Activated CD4-positive, alpha-beta T cell treated with anti-CD3 and anti-CD28 coated beads, Interleukin-2, amount 10 ng/mL, durations not matched to agents 24 days and 14 days (primary cell): ENCODE measurements at places on chromosomes 7 and 10. TPM values are rescaled to one million over a fixed set of nuclear protein-coding genes. Genes with fewer than 3 reads are reported as not detected.

GRCh38 chr10:100742076-100742771 lies 3.2 kb upstream of the PAX2 start:
- H3K36me3 ChIP-seq = peaks cover 3% of the 10 kb centered on the region
- no peak for DNase-seq
- H3K4me1 ChIP-seq = peaks cover 21% of the 10 kb centered on the region
- no peak overlapping the region for H3K27ac ChIP-seq
- no peak overlapping the region for H3K4me3 ChIP-seq
- H3K27me3 ChIP-seq = peaks cover 90% of the 10 kb centered on the region

DNA sequence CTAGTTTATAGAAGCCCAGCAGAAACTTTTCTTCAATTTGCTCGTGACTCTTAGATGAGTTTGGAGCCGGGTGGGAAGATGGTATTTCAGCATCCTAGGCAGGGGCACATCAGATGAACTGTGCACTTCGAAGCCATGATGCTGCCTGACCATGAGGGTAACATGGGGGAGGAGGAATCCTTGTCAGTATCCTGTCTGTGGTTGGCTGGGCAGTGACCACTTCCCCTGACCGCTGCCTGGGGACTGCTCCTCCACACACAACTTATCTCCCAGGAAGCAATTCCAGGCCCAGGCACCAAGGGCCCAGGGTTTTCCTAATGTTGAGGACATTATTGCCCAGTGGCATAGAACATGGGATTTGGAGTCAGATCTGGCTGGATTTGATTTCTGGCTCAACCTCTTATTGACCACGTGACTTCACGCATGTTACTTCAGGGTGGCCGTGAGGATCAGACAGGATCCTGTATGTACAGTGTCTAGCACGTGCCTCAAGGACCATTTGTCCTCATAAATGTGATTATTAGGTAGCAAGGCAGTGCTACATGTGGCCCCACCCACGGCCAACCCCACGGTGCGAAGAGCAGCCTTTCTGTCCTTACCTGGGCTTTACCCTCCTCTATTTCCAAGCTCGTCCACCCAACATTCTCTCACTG lies 65.2 kb downstream of the PTPRE start:
- no peak for DNase-seq
- H3K4me1 ChIP-seq = no peaks in the 10 kb centered on the region
- H3K27ac ChIP-seq = no peak overlapping the region
- H3K27me3 ChIP-seq = peaks cover 12% of the 10 kb centered on the region
- no peak overlapping the region for H3K4me3 ChIP-seq

GRCh38 chr10:24952143-24952706 lies at the start of gene PRTFDC1:
PRTFDC1 (minus strand) TSS chr10:24952606; CDS start chr10:24952575, 31 bp downstream.
- peaks cover 21% of the 10 kb centered on the region for H3K4me1 ChIP-seq
- peaks cover 2% of the 10 kb centered on the region for H3K27me3 ChIP-seq
- no peaks in the 10 kb centered on the region for H3K36me3 ChIP-seq
- H3K4me3 ChIP-seq = peak within 1 kb of the TSS; percentile 78
- peak within 1 kb of the TSS; percentile 82 for H3K27ac ChIP-seq
- DNase-seq = peak; percentile 69

- peak overlapping the region; percentile 79 for H3K27ac ChIP-seq
- DNase-seq = peak; percentile 97
- H3K4me3 ChIP-seq = peak overlapping the region; percentile 90
- peaks cover 77% of the 10 kb centered on the region for H3K36me3 ChIP-seq
These were observed 3.9 kb downstream of the NFKB2 start for GRCh38 chr10:102399217-102400021.

DNA sequence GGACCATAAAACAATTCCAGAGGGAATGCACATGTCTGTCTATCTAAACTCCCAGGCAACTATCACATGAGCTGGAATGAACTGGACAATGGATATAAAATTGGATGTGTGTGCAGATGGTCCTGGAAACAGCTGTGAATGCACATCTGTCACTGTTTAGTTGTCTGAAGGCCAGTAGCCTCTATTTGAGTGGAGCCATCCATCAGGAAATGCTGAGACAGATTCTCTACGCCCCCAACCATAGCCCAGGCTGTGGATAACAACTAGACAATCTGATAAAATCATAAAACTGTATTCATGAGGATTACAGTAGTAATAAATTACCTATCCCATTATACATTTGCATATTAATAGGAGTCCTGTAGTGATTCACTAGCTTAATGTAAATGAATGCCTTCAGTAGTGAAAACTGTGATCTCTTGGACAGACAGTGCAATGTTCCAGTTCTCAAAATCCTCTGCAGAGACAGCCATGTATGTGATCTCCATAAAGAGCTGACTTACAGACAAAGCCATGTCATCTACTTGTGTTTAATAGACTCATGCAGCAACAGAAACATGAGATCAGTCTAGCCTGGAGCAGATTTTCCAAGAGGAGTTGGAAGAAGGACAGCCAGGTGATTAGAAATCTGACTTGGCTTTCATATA lies 907.6 kb downstream of the KCNMA1 start:
- H3K4me1 ChIP-seq = no peaks in the 10 kb centered on the region
- H3K4me3 ChIP-seq = no peak overlapping the region
- H3K27me3 ChIP-seq = no peaks in the 10 kb centered on the region
- DNase-seq = no peak
- no peaks in the 10 kb centered on the region for H3K36me3 ChIP-seq

DNA sequence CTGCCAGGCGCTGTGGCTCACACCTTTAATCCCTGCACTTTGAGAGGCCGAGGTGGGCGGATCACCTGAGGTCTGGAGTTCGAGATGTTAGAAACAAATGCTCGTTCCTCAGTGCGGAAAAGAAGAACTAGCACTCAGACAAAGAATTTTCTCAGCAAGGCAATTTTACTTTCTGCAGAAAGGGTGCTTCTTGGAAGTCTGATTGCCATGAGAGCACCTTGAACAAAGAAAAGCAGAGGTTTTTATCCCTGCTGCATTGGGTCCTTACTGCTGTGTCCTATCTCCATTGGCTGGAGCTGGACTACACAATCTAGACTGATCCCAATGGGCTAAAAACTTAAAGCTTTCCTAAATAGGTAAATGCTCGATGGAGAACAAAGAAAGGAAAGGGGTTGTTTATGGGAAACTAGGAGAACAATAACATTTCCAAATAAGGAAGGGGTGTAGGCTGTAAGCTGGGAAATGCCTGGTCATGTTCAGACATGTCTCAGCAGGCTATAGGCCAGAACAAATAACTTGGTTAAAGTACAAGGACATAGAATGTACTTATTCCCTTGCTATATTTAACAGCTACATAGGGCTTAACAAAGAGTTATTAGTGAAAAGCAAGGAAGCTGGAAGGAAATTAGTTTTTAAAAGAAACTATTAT lies 26.1 kb upstream of the ACTR3B start:
- H3K27ac ChIP-seq = no peak overlapping the region
- no peak for DNase-seq
- no peaks in the 10 kb centered on the region for H3K36me3 ChIP-seq
- no peaks in the 10 kb centered on the region for H3K4me1 ChIP-seq
- no peaks in the 10 kb centered on the region for H3K27me3 ChIP-seq
- H3K4me3 ChIP-seq = no peak overlapping the region

Gene MBL2
- not detected in 2 replicates for total RNA-seq

DNA sequence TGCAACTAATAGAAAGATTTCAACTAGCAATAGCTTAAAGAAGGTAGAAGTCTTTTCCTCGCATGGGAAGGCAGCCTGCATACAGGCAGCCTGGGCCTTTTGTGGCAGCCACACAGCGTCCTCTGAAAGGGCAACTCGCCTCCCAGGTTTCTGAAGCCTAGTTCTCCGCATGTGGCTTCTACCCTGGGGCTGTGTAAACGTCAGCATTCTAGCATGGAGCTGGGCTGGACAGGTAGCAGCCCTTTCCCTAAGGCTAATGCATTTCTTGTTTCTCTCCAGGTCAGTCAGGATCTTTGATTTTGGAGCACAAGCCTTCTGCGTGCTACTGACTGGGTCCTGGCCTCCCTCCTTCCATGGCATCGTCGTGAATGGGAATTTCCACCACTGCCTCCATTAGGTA lies 23.8 kb upstream of the SEC61G start:
- H3K4me3 ChIP-seq = no peak overlapping the region
- H3K36me3 ChIP-seq = no peaks in the 10 kb centered on the region
- no peaks in the 10 kb centered on the region for H3K4me1 ChIP-seq
- DNase-seq = no peak

- no peaks in the 10 kb centered on the region for H3K4me1 ChIP-seq
- DNase-seq = no peak
- no peaks in the 10 kb centered on the region for H3K36me3 ChIP-seq
These were observed 617.9 kb upstream of the MKI67 start for GRCh38 chr10:128744092-128744491.

- H3K4me1 ChIP-seq = peaks cover 2% of the 10 kb centered on the region
- H3K4me3 ChIP-seq = no peak overlapping the region
- H3K27ac ChIP-seq = no peak overlapping the region
- no peak for DNase-seq
- H3K27me3 ChIP-seq = no peaks in the 10 kb centered on the region
These were observed 149.8 kb downstream of the DOCK4 start for GRCh38 chr7:112056409-112056808.

GRCh38 chr7:95593343-95593742 lies 3.0 kb downstream of the PDK4 start:
- H3K27ac ChIP-seq = no peak overlapping the region
- H3K36me3 ChIP-seq = no peaks in the 10 kb centered on the region
- H3K4me3 ChIP-seq = no peak overlapping the region
- no peaks in the 10 kb centered on the region for H3K4me1 ChIP-seq
- no peak for DNase-seq
- H3K27me3 ChIP-seq = peaks cover 26% of the 10 kb centered on the region

DNA sequence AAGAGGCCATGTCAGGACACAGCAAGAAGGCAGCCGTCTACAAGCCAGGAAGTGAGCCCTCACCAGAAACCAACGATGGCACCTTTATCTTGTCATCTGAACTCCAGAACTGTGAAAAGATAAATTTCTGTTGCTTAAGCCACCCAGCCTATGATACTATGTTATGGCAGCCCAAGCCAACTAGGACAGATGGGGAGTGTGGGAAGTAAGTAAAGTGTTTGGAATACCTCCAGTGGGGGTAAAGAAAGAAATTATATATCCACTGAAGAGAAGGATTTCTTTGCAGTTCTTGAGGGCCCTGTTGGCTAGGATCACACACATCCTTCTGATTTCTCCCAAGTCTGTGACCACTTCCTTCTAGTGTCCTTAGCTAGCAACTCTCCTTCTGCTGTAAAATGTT lies 384.4 kb downstream of the TNS3 start:
- H3K27ac ChIP-seq = no peak overlapping the region
- DNase-seq = no peak
- H3K27me3 ChIP-seq = no peaks in the 10 kb centered on the region
- no peaks in the 10 kb centered on the region for H3K4me1 ChIP-seq
- no peak overlapping the region for H3K4me3 ChIP-seq

Gene PIP
- not detected in 2 replicates for total RNA-seq

Gene TFR2
- 20.7 and 21.2 TPM in 2 replicates for total RNA-seq

Gene ZNF37A
- 29.7 and 33.5 TPM in 2 replicates for total RNA-seq

Gene CBLL1
- 48.7 and 50.7 TPM in 2 replicates for total RNA-seq

GRCh38 chr7:138350701-138351357 lies 109.2 kb upstream of the TRIM24 start:
- no peaks in the 10 kb centered on the region for H3K27me3 ChIP-seq
- H3K27ac ChIP-seq = no peak overlapping the region
- H3K36me3 ChIP-seq = no peaks in the 10 kb centered on the region
- no peaks in the 10 kb centered on the region for H3K4me1 ChIP-seq
